ENCODE measurements at places on chromosomes 6 and 20.

- DNase-seq = no peak
These were observed 5.9 kb downstream of the ECI2 start for GRCh38 chr6:4129446-4129845.

- no peak for DNase-seq
These were observed 18.0 kb downstream of the HECA start for GRCh38 chr6:139152892-139153271.

DNA sequence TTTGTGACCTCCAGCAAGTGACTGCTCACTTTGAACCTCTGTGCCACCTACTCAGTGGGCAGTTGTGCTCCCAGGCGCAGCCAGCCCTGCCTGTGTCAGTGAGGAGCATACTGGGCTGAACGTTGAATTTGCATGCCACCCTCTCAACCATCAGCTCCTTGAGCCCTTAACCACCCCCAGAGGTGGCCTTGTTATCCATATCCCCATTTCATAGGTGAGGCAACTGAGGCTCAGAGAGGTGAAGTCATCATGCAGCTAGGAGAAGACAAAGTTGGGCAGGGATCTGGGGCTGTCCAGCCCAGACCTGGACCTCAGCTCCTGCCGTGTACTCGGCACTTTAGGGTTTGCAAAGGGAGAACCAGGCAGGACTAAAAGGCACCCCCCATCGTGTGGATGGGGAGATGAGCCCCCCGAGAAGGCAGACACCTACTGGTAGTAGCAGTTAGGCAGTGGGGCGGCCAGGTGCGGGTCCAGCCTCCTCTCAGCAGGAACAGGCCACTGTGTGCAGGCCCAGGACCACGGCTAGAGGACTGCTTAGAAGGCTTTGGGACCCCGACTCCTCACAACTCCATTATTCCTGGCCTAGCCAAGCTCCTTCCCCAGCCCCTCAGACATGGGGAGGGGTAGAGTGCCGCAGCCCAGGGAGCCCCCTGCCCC, 100.8 kb upstream of the MYL9 start:
- no peak for DNase-seq

- no peak for DNase-seq
These were observed 121.9 kb upstream of the AGPAT4 start for GRCh38 chr6:161395716-161396231.

GRCh38 chr20:56808732-56809131, 179.6 kb downstream of the TFAP2C start:
- no peak for DNase-seq

- no peak for DNase-seq
These were observed 106.4 kb downstream of the ASCC3 start for GRCh38 chr6:100774681-100775080.

DNA sequence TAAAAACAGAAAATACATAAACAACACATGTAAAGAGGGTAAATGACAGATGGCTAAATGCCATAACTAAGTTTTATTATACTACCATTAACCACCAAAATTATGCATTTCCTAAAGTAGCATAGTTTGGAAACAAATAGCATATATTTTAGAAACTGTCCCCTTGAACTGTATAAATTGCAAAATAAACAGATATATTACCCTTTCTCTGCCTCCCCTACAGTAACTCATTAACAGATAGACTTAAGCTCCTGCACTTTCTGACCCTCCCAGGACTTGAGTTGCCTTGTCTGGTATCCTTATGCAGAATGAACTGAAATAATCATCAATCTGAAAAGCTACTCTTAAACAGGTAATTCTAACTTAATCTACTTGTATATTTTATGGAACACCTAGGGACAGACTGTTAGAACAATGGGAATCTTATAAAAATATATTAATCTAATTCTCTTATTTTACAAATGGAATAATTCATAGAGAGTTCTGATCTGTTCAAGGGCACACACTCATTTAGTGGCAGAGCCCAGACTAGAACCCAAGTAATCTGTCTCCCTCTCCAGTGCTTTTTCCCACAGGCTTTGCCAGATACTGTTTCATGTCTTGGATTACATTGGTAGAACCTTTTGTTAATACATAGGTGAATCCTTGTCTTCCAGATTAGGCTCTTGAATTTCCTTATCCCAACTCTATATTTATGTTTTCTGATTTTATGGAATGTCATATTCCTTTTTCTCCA, 50.6 kb upstream of the LOC128125822 start:
- no peak for DNase-seq

- DNase-seq = no peak
These were observed 38.3 kb upstream of the TMX4 start for GRCh38 chr20:8057871-8058270.

DNA sequence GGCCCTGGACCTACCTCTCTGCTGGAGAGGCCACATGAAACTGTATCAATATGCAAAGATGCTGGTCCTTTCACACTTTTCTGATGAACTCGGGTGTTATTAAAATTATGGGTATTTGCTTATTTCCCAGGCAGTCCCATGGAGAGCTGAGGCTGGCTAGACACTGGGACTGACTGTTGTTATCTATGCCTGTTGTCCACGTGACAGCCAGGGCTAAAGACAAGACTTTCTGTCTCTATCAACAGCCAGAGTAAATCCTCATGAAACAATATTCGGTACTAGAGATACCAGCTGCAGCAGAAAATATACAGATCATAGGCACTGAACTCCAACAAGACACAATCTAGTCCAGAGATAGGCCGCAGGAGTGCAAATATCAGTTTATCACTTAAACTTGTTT, 236.4 kb downstream of the FOXA2 start:
- no peak for DNase-seq

DNA sequence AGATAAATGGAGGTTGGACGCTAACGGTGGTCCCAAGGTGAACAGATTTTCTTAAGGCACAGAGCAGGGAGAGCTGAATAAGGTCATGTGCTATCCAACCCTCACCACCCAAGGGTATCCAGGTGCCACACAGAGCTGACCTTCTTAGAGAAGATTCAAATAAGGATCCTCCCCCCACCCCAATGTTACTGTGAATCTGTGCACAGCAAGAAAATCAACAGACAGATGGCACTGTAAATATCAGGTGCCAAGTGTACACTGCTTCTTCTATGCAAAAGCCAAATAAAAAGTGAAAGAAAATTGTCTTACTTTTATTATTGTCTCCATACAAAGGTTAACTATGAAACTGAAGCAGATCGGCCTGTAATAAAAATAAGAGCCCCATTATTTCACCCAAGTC, 96.9 kb downstream of the PAK5 start:
- DNase-seq = no peak

DNA sequence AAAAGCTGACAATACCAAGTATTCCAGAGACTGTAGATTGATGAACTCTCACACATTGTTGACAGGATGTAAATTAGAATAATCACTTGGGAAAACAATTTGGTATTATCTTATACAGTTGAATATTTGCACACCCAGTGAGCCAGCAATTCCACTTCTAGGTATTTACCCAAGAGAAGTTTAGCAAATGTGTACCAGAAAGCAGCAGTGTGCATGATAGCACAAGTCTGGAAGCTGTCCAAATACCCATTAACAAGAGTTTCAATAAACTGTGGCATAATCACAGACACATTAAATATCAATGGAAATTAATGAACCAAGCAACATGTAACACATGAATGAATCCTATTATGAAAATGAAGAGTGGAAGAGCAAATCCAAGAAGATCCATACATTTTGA, 233.6 kb downstream of the TPBG start:
- DNase-seq = no peak

GRCh38 chr6:28597217-28597835, 71.6 kb downstream of the GPX5 start:
- no peak for DNase-seq

DNA sequence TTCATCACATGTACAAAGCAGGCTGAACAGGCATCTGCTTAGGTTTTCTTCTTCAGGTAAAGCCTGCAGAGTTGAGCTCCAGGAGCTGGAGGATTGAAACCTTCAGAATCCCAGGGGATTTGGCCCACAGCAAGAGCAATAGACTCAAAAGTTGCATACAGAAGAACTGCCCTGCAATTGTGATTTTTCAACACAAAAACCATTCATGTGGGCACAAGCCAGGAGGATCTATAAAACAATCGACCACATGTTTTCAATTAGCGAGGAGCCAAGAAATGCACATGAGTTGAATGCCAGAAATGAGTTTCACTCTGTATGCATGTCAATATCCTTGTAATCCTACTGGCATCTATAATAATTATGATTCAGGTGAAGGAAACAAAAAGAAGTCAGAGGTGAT, 576.4 kb downstream of the HDGFL1 start:
- no peak for DNase-seq

DNA sequence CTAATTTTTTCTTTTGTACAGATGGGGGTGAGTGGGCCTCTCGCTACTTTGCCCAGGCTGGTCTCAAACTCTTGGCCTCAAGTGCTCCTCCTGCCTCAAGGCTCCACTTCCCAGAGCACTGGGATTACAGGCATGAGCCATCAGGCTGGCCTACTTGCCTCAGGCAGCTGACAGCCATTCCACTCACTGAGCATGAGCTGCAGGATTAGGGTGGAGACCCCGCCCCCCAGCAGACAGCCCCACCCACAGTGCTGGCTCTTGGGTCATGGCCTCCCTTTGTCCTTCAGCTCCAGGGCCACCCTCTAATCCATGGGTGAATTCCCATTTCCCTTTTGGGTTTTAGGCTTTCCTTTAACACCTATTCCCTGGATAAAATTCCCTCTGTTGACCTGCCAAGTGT, 82.1 kb downstream of the BFSP1 start:
- DNase-seq = no peak

GRCh38 chr6:84804720-84805119, 40.3 kb upstream of the TBX18 start:
- DNase-seq = no peak

DNA sequence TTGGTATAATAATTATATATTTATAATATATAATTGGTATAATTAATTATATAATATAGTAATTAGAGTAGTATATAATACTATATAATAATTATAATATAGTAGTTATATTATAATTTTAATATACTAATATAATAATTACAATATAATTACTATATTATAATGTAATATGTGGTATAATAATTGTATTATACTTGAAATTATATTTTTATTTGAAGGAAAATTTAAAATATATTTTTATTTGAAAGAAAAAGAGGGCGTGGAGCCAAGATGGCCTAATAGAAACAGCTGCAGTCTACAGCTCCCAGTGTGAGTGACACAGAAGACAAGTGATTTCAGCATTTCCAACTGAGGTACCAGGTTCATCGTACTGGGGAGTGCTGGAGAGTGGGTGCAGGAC, 365.9 kb downstream of the MMUT start:
- DNase-seq = no peak

- no peak for DNase-seq
These were observed 336.4 kb upstream of the HSF2 start for GRCh38 chr6:122063076-122063475.

GRCh38 chr6:139254196-139254595, 37.6 kb downstream of the TXLNB start:
- no peak for DNase-seq

DNA sequence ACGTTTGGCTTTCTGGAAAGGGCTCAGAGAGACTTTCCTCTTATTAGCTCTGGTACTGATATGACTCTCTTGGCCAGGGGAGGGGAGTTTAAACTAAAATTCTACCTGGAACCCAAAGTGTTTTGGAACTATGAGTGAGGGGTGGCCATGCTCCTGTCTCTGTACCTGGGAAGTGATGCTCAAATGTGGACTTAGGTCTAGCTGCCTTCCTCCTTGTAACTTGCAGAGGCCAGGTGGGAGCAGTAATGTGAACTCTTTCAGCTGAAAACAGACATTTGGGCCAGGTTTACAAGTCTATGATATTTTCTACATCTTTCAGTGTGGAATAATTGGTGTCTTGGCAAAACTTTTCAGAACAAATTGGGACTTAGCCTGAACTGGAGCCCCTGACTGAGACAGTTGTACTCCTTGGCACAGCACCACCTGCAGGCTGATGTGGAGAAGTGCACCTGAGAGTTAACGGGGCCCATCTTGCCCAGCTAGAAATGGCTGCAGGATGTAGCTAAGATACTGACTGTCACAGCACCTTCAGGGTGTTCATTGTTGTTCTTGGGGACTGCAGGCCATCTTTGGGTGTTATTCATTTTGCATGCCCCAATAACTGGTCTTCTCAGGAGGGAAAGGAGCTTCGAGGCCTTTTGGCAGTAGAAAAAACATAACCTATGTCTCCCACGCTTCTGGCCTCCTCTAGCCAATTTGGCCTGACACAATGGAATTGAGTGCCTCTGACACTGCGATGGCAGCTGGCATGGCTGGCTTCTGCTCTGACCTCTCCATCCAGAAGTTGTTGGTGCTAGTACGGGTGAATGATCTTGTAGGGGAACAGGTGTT, 37.1 kb downstream of the CD109 start:
- DNase-seq = peak; percentile 63

DNA sequence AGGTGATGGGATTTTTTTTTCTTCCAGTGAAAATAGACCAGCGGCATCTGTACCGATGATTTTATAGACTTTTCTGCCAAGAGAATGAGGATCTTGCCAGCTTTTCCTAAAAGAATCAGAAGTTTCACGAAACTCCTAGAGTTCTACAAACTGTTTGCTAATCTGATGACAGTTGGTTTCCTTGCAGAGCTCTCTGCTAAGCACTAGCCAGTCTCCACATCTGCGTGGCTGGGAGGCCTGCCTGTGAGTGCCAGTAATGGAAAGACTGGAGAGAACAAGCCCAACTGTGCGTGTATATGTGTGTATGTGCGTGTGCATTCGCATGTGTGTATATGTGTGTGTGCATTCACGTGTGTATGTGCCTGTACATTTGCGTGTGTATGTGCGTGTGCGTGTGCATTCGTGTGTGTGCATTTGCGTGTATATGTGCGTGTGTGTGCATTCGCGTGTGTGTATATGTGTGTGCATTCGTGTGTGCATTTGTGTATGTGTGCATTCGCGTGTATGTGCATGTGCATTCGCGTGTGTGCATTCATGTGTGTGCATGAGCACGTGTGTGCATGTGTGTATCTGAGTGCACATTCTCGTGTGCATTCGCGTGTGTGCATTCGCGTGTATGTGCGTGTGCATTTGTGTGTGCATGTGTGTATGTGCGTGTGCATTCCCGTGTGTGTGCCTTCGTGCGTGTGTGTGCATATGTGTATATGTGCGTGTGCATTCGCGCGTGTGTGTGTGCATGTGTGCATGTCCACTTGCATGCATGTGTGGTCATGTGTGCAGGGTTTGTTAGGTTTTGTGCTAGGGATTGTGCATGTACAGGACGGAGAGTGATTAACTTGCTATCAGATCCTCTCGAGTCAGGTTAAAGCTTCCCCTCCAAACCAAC, 379.4 kb downstream of the TAF4 start:
- no peak for DNase-seq

DNA sequence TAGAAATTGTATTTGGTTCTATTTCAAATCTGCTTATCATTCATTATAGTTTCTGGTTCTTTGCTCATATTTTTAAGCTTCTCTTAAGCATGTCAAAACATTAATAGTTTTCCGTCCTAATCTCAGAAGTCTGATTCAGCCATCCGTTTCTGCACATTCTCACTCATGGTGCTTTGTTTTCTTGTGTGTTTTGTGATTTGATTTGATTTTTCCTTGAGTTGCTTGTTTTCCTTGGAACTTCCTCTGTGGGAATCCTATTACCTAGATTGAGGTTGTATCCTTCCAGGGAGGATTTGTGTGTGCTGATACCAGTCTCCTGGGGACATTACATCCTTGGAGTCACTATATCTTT, 7.9 kb downstream of the SNX9 start:
- no peak for DNase-seq
